ENCODE measurements at places on chromosomes 11 and 22. TPM values are rescaled to one million over a fixed set of nuclear protein-coding genes. Genes with fewer than 3 reads are reported as not detected.

MOGAT2 gene
- not detected for polyA plus RNA-seq

- no peak for DNase-seq
These were observed 9.6 kb downstream of the RPS3 start for GRCh38 chr11:75408957-75409219.

DNA sequence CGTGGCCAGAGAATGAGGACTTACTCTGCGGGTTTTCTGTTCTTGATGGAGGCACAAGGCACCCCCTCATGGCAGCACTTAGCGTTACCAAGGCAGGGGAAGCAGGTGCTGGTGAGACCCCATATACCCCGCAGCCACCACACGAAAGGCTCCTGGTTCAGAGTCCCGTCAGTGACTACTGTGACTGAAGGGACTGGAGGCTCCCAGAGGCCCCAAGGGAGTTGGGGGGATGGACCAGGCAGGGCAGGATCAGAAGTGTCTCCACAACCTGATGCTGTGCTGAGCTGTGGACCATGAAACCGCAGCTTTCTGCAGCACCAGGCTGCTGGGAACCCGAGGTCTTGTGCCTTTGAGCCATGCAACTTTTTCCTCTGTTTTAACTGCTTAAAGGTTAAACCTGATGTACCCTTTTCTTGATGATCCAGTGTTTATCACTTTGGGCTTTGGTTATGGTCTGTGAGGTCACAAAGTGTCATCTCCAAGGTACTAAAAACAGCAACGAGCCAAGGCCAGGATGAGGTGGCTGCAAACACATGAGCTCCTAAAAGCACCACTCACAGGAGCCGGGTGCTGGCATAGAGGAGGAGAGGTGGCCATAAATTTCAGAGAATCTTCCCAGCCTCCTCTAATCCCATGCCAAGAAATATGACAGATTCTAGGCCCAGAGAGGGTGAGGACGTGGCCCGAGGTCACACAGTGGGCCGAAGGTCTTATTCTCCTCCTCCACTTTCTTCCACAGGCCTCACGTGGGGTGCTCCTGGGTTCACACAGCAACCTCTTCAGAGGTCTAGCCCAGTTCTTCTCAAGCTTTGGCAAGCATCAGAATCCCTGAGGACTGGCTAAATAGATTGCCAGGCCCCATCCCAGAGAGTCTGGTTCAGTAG, 4.2 kb upstream of the LRRC32 start:
- DNase-seq, result no peak

HPX gene
- polyA plus RNA-seq, result 0.32 TPM

DNA sequence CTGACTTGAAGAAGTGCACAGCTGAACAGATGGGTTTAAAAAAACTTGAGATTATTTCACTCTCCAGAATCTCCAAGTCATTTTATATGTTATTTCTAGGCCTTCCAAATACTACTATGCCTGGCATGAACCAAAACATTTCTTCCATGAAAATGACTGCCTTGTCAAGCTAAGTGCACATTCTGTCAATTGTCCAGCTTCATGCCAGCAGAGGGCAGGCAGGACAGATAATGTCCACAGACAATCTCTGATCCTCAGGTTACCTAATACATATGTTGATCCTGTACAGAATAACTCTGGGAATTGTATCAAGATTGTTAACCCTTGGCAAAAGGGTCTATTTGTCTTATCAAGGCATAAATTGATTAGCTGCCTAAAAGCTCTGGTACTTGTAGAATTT, 229.5 kb downstream of the AASDHPPT start:
- DNase-seq, result no peak

KRTAP5-8 gene
- polyA plus RNA-seq, result 0.06 TPM

DNA sequence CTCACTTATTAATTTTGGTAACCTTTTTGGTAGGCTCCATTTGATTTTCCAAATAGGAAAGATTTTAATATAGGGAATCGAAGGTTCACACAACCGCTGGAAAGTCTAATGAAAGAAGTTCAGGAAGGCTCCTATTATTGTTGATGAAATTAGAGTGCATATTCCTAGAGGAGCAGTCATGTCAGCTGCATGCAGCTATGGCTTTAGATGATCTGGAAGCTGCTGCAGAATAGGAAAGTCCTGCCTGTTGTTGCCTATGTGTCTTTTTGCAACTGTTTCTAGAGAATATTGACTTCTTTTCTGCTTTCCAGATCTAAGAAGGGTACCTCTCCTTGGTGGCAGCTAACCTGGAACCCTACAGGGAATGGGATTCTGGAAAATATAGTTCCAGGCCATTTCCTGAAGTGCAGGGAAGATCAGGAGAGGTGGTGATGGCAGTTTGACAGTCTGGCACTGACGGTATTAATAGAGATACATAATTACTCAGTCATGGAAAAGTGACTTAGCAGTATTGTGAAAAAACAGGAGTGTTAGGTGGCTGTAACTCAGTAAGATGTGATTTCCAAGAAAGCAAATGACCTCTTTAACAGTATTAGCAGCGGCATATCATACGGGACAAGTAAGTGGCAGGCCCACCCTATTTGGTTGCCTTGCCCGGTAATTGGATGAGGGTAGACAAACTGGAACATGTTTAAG, 54.0 kb downstream of the TNRC6B start:
- DNase-seq, result no peak

Measured in AG04450 (cell line).